ENCODE measurements at places on chromosomes 13 and 19.

DNA sequence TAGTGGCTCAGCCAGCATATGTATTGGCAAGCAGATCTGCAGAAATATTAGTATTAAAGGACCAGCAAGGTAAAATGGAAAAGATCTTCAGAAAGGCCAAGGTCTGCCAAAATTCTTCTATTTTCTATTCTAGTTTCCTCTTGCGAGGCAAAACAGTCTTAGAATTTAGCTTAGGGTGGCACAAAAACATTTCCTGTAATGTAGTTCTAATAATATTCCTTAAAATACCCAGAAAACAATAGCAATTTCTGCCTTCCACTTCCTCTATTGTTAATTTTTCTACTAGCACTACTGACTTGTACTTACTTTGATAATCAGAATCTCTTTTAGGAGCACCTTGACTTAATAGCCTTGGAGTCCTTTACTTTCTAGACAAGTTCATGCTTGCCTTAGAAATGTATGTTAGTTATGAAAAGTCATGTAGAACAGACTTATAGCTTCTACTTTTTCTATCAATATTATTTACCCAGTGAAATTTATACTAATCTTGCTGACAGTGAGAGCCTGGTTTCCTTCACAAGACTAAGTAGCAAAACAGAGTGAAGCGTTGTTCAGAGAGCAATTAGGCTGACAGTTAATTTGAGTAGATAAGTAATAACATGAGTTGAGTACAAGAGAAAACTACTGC lies 23.9 kb upstream of the LPAR6 start:
- DNase-seq: no peak

DNA sequence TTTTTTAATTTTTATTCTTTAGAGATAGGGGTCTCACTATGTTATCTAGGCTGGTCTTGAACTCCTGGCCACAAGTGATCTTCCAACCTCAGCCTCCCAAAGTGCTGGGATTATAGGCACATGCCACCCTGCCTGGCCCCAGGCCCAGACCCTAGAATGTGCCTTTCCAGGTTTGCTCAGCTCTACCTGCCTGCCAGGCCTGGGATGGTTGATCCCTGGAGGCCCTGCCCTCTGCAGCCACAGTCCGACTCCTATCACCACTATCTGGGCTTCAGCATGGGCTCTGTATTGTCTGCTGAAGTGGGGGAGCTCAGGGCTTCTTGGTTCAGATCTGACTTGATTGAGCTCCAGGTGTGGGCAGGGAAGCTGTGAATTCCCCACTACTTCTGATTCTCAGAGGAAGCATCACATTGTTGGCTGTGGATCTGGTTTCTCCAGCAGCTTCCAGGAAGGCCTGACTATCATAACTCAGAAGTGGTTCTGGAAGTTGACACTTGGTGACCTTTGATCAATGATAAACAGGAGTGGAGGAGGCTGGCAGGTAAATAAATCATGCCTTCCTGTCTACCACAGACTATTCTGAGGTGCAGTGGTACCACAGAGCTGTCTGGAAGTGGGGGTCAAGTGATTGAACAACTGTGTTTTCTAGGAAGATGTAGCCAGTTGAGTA lies 71.9 kb downstream of the OLFM4 start:
- DNase-seq: no peak

DNA sequence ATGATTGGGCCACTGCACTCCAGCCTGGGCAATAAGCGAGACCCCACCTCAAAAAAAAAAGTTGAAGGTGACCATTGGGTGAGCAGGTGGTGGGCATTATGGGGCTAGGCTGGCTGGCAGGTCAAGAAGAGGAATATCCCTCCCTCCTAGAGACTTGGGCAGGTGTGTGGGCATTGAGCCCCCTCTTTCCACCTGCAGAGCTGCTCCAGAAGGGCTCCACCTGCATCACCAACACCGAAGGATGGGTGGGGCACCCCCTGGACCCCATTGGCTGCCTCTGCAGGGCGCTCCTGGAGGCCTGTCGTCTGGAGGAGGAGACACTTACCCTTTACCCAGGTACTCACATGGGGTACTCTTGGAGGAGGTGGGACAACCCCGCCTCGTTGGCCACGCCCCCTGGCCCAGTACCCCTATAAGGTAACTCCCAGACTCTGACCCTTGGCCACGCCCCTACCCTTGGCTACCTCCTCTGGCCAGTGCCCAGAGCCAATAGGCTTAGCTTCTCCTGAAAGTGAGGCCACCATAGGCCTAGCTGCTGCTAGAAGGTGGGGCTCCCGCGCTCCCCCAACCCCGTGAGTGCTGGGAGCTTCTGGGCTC lies 21.9 kb downstream of the ZSWIM4 start:
- DNase-seq: no peak

- peak; percentile 77 for DNase-seq
These were observed 6.0 kb downstream of the RUVBL2 start for GRCh38 chr19:48999481-49000325.

DNA sequence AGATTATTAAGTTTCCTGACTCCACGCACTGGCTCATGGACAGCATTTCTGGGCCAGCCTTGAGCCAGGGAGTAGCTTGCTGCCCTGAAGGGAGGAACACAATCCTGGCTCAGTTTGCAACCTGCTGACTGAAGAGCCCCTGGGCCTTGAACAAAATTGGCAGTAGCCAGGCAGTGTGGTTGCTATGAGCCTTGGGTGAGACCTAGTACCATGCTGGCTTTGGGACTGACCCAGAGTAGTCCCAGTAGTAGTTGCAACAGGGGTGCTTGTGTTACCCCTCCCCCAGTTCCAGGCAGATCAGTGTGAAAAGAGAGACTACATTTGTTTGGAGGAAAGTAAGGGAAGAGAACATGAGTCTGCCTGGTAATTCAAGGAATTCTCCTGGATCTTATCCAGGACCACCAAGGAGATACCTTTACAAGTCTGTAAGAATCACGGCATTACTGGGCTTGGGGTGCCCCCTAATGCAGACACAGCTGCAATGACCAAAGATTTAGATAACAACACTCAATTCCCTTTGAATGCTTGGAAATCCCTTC lies 22.0 kb downstream of the ITGBL1 start:
- DNase-seq: no peak

DNA sequence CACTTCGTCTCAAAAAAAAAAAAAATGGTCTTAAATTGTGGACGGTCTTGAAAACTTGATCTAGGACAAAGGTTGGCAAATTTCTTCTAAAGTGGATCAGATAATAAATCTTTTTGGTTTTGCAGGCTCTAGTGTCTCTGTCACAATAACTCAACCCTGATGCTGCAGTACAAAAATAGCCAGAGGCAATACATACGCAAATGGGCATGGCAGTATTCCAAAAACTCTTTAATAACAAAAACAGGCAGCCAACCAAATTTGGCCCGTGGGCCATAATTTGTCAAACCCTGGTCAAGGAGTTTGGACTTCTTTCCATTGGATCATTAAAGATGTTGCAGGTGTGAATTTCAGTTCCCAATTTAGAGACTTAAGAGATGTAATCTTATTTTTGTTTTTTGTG lies 93.5 kb upstream of the MRI1 start:
- no peak for DNase-seq

DNA sequence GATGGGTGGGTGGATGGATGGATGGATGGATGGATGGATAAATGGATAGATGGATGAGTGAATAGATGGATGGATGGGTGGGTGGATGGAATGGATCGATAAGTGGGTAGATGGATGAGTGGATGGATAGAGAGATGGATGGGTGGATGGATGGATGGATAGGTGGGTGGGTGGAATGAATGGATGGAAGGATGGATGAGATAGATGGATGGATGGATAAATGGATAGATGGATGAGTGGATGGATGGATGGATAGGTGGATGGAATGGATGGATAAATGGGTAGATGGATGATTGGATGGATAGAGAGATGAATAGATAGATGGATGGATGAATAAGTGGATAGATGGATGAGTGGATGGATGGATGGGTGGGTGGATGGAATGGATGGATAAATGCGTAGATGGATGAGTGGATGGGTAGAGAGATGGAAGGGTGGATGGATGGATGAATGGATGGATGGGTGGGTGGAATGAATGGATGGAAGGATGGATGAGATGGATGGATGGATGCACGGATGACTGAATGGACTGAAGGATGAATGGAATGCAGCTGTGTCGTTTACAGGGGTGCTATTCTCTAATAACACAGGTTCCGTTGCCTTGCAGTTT lies 21.8 kb downstream of the PRR22 start:
- DNase-seq: no peak

DNA sequence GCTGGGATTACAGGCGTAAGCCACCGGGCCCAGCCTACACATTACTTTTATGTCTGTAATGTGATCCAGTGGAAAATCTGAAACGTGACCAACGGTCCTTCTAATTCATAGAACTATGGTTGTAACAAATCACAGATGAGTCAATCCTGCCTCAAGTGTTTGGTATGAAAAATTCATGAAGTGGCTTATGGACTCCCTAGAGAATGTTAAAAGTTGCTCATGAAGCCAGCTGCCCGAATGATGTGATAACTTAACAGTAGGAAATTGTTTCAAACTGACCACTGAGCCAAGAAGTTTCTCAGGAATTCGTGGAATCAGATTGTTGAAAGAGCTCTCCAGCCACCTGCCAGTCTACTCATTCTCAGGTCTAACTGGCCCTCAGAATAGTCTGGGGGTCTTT lies 59.4 kb upstream of the FARP1 start:
- no peak for DNase-seq

DNA sequence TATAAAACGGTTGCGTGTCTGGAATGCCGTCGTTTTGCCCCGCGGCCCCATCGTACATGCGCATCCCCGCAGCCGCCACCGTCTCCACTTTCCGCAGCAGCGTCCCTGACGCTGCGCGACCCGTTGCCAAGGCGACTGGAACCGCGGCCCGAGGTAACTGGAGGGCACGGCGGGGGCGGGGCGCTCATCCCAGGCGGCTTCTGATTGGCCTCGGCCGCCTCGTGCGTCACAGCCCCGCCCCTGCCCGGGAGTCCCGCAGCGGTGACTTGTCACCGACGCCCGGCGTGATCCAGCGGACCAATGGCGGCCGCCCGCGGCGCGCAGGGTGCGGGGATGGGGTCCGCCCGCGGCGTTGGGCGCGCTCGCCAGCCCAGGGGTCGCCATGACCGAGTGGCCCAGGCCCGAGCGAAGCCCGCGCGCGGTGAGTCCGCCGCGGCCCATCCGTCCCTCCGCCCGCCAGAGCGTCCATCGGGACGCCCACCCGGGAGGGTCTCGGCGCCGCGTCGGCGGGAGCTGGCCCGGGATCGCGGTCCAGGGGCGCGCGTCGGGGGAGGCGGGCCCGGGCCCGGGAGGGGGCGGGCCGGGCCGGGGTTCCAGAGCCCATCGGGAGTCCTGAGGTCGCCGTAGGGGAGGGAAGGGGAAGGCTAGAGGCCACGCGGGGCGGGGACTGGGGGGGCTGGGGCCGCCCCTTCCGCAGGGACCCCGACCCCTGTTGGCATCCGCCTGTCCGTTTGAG lies at the start of gene ZSCAN1:
TSS of gene ZSCAN1 (plus strand) at position 285 of the 736 bp plus-strand sequence. CDS start 3,812 bp downstream, outside the sequence.
- DNase-seq: peak; percentile 83

GRCh38 chr13:84925443-84925842 lies 873.8 kb downstream of the SLITRK6 start:
- DNase-seq: no peak

DNA sequence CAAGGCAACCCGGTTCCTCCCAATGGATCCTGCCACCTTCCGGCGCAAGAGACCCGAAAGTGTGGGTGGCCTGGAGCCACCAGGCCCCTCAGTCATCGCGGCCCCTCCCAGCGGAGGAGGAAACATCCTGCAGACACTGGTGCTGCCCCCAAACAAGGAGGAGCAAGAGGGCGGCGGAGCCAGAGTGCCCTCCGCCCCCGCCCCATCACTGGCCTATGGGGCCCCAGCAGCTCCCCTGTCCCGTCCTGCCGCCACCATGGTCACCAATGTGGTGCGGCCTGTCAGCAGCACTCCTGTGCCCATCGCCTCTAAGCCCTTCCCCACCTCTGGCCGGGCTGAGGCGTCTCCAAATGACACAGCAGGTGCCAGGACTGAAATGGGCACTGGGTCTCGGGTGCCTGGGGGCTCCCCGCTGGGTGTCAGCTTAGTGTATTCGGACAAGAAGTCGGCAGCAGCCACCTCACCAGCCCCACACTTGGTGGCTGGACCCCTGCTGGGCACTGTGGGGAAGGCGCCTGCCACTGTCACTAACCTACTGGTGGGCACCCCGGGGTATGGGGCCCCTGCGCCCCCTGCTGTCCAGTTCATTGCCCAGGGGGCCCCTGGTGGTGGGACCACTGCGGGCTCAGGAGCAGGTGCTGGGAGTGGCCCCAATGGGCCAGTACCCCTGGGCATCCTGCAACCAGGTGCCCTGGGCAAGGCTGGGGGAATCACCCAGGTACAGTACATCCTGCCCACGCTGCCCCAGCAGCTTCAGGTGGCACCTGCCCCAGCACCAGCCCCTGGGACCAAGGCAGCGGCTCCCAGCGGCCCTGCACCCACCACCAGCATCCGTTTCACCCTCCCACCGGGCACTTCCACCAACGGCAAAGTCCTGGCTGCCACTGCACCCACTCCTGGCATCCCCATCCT lies 11.2 kb upstream of the PRR19 start:
- DNase-seq: no peak

DNA sequence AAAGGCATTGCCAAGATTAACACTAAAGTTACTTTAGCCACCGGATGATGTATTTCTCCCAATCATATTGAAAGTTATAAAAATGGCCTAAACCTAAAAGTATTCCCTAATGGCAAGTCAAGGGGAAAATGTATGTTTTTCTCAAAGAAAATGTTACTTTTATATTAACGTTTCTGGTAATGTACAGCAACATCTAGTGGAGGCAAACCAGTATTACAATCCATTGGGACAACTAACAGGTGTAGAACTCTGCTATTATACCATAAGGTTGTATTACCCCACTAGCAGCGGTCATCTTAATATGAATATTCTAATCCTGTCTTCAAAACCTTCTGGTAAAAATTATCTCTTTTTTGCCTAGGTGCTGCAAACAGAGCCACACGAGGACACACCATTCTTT lies 69.2 kb downstream of the ZNF100 start:
- DNase-seq: no peak

DNA sequence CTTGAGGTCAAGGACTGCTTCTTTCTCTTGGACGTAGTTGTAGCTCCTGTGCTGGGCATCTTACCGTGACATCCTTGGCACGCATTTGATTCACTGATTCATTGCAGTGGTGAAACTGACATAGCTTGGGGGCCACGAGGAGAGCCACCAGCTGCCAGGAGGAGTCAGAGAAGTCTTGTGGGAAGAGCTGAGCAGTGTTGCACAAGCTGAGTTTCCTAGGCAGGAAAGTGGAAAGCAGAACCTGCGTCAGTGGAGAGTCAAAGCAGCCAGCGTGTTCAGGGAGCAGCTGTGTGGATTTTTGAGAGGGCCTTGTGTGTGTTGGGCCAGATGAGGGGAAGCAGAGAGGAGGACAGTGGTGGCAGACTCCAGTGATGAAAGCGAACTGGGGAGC lies 5.3 kb upstream of the GPR183 start:
- DNase-seq: peak; percentile 88

- peak; percentile 62 for DNase-seq
These were observed at the start of gene THSD1 for GRCh38 chr13:52405767-52406494. Gene THSD1, minus strand, starts transcription at chr13:52406172. Its CDS starts 3,572 bp downstream, at chr13:52402600.

- DNase-seq: no peak
These were observed 8.9 kb upstream of the OR1I1 start for GRCh38 chr19:15072930-15073647.

DNA sequence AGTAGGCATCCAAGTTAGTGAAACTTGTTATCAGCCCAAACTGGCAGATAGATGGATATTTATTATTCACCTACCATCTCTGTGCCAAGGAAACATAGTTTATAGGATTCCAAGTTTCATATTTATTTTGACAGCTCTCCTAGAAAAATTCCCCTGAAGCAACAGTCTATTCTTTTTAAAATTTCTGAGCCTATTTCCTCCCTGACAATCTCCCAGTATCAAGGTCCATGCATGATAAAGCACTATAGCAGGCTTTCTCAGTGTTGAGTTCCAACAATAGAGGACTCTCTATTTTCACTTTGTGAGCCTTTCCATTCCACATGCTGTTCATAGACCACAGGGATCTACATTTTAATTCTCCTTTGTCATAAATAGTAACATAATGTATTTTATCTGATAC lies 312.6 kb downstream of the SLITRK6 start:
- no peak for DNase-seq
